Activated T-cell treated with anti-CD3 and anti-CD28 coated beads for 48 hours (primary cell): ENCODE measurements at places on chromosomes 1 and 21.
A peak's percentile ranks its signal among the peaks of the same experiment; 100 is the strongest.

GRCh38 chr1:24390924-24391782, 22.4 kb downstream of the STPG1 start:
- peak; percentile 59 for DNase-seq

- no peak for DNase-seq
Measured at GRCh38 chr1:63817152-63817667, 43.4 kb downstream of the ROR1 start.

DNA sequence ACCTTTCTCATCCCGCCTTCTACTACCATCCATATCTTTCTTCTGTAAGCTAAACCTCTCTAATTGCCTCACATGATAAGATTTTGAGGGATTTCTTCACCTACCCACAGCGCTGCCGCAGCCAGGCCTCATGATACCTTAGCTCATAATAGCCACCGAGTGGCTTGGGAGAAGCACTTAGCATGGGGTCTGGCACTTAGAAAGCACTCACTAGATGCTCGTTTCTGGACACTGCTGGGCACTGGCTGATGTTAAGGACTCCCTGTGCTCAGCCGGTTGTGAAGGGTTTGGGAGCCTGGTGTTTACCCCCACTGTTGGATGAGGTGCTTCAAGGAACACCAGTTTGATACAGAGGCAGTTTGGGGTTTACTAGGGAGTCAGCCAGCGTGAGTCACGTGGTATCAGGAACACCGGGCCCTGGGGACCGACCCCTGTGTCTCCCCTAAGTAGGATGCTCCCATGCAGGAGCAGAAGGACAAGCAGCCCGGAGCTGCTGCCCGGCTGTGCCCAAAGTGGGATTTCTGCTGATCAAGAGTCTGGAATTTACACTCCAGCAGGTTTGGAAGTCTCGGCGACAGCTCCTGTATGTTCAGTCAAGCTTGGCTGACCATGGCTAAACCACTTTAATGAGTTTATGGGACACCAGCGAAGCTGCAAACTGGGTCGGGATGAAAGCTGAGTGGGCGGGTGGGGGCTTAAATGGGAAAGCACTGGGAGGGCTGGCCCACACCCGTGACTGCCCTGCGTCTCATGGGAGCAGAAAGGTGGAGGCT, 63.3 kb downstream of the GALNT2 start:
- no peak for DNase-seq

GRCh38 chr1:4802024-4802423, 147.6 kb downstream of the AJAP1 start:
- DNase-seq, result no peak

- DNase-seq, result no peak
Measured at GRCh38 chr1:71350805-71351204, 270.0 kb upstream of the ZRANB2 start.

- DNase-seq, result no peak
Measured at GRCh38 chr1:173201969-173202368, 5.2 kb downstream of the TNFSF4 start.

- peak; percentile 33 for DNase-seq
Measured at GRCh38 chr1:224644553-224645154, 28.5 kb downstream of the CNIH3 start.

DNA sequence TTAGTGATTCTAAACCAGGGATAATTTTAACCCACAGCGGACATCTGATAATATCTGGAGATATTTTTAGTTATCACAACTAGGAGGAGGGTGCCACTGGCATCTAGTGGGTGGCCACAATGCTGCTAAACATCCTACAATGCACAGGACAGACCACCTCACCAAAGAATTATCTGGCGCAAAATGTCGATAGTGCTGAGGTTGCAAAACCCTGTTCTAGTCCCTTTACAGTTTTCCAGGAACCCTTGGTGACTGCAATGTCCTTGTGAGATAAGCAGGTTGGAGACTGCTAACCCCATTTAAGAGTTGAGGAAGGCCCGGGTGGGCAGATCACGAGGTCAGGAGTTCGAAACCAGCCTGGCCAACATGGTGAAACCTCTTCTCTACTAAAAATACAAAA, 163.1 kb upstream of the BEND5 start:
- DNase-seq, result no peak

GRCh38 chr1:228120857-228121489, 11.9 kb upstream of the MRPL55 start:
- DNase-seq, result no peak

DNA sequence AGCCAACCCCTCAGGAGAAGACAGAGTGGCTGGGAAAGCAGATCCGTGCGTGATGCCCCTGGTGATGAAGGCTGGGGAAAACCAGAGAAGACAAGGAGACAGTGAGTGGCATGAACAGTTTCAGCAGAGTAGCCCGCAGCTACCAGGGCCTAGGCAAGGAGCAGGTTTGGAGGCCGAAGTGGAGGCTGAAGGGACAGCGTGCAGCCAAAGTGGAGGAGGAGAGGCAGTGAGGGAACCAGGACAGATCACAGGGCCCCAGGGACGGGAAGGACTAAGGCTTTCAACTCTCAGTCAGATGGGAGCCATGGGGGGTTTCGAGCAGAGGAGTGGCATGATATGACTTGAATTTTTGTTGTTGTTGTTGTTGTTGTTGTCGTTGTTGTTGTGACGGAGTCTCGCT, 59.9 kb upstream of the SELENON start:
- DNase-seq, result no peak

DNA sequence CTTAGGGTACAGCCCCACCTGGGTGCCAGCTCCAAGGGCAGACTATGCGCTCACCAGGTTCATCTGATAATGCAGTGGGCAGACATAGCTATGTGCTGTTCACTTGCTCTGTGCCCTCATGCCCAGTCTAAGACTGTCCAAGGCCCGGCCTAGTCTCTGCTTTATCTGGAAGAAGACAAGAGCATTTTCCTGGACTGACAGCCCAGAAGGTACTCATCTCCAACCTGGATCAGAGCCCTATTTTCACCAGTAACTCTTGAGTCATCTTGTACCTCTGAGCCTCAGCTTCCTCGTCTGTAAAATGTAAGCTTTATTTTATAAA, 28.5 kb upstream of the LRRC8C start:
- peak; percentile 30 for DNase-seq

DNA sequence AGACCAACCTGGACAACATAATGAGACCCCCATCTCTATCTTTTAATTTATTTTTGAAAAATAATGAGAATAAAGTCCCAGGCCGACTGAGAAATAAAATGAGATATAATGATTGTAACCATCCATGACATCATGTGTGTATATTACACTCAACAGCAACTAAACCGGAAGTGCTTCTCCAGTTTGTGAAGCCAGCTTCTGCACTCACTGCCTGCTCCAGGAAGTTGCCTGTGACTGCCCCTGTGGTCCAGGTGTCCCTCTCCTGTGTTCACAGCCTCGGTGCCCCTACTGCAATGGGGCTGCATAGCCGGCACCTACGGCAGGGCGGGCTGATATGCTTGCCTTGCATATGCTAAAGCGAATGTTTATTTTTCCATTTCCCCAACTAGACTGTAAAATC, 68.3 kb downstream of the SSBP3 start:
- no peak for DNase-seq

GRCh38 chr1:18109756-18110597, 2.4 kb downstream of the IGSF21 start:
- peak; percentile 25 for DNase-seq

- no peak for DNase-seq
Measured at GRCh38 chr1:85027242-85027983, 20.9 kb downstream of the MCOLN3 start.

GRCh38 chr1:210362526-210362925, 33.8 kb downstream of the HHAT start:
- no peak for DNase-seq

DNA sequence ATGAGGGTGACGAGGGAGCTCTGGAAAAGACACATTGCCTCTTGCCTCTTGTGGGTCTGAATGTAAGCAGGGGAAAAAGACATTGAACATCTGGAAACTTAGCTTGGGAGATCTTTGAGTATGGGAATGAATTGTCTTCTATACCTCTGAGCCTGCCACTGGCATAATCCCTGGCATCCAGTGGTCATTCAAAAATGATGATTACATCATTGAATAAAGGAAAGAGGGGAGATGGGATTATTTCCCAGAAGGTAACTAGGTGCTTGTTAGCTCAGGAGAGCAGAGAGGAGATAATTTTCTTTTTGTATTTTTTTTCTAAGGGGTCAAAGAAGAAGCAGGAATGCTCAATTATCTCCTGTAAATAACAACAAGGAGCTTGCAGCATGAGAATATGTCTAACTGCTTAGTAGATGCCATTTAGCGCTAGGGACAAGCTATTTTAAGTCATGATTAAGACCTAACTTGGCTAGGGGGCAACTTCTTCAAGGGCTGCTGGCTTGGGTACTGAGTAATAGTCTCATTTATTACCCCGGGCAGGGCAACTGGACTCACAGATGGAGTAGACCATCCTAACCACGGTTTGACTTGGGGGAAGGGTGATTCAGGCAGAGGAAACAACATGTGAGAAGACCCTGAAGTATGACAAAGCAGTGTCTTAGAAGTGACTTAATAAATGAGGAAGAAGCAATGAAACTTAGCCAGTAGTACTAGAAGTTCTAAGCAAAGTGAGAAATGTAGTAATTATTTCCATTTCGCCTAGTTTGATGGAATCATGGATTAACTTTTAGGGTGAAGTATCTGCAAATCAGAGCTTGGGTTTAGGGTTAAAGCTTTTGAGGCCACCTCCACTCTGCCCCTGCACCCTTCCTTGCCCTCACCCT, 11.0 kb upstream of the XCL2 start:
- no peak for DNase-seq

DNA sequence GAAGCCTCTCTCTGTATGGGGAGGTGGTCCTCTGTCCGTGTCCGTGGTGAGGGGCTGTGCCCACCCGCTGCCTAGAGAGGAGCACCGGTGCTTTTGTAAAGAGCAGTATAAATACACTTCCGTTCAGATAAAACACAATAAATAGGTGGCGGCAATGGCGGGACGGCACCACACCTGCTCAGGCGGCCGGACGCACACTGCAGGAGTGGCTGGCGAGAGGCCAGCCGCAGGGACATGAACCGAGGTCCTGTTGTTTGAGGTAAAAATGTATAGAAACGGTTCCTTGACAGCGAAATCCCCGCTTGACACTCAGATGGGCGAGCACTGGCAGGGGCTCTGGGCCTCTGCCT, 40.8 kb downstream of the KRTAP10-1 start:
- no peak for DNase-seq

- peak; percentile 12 for DNase-seq
Measured at GRCh38 chr1:115073298-115074087, 15.8 kb downstream of the TSPAN2 start.

- no peak for DNase-seq
Measured at GRCh38 chr1:211579440-211580302, 710 bp upstream of the SLC30A1 start.

DNA sequence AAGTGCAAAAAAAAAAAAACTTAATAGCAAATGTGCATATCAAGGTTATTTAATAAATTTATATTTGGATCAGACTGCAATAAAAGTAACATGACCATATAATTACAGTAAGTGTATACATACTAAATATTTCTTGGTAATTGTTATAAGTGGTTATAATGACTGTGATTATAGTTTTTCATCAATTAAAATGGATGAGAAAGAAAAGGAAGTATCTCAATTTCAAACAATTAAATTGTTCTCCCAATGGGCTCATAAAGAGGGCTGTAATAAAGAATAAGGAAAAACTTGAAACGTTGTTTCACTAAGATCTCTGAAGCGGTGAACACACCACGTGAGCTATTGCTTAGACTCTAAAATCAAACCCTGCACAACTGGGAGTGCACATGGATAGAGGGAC, 104.1 kb downstream of the CDC42BPA start:
- no peak for DNase-seq

DNA sequence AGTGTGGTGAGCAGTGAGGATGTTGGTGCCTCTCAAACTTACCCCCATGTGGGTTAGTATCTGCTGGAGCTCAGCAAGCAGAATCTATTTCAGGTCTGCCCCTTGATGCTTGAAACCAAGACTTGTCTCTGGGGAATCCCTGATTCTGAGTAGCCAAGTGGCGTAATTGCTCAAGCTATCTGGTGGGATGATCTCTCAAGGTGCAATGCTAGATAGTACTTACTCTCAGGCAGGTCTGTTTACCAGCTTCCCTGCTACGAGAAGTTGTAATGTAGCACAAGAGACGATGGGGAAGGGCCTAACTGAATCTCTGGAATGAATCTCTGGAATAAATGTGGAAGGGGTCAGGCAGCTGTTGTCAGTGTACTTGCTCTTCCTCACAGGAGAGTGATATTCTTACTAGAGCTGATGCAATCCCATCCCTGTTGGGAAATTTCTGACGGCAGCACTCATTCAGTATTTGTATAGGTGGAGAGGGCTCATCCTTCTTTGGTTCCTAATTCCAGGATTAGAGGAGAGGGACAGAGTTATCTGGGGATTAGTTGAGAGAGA, 65.4 kb downstream of the MACF1 start:
- DNase-seq, result no peak

- DNase-seq, result no peak
Measured at GRCh38 chr21:36985751-36986594, 19.5 kb upstream of the HLCS start.

- DNase-seq, result no peak
Measured at GRCh38 chr1:161206411-161207140, 4.4 kb downstream of the NDUFS2 start.

GRCh38 chr21:40605094-40605493, 241.9 kb downstream of the DSCAM start:
- no peak for DNase-seq

DNA sequence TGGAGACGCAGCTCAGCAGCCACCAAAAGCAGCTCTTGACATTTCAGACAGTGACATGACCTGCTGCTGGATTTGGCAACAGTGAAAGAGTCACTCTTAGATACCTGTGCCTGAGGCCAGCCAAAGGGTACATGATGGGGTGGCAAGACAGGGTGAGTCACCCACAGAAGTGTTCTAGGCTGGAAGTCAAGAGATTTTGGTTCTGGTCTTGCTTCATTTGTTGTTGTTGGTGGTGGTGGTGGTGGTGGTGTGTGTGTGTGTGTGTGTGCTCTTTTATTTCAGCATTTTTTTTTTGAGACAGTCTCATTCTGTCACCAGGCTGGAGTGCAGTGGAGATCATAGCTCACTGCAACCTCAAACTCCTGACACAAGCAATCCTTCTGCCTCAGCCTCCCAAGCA, 25.8 kb downstream of the SHISAL2A start:
- no peak for DNase-seq

GRCh38 chr1:155070721-155071569, 7.4 kb downstream of the EFNA4 start:
- peak; percentile 73 for DNase-seq

DNA sequence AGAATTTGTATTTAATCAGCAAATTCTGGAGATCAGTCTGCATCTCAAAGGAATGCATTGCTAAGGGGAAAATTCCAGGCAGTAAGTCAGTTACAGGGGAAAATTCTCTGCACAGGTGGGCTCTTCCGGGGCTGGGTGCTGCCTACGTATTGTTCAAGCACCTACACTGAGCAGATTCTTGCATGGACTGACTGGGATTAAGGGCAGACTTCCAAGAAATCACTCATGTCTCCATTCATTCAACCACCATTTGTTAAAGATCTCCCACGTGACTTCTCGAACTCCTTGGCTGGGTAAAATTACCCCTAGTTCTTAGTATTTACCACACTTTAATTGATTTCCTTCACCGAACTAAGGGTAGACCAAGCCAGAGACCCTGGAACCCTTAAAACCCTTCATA, 28.2 kb upstream of the KCNE1 start:
- no peak for DNase-seq

GRCh38 chr1:224431726-224432125, 2.9 kb downstream of the WDR26 start:
- no peak for DNase-seq

GRCh38 chr21:45534636-45535331, 7.5 kb downstream of the SLC19A1 start:
- no peak for DNase-seq

GRCh38 chr1:85047472-85048295, 616 bp downstream of the MCOLN3 start:
- no peak for DNase-seq
